ENCODE measurements at places on chromosomes 7 and 10.

- no peak for DNase-seq
Measured at GRCh38 chr10:96136810-96137209, 6.7 kb downstream of the ZNF518A start.

DNA sequence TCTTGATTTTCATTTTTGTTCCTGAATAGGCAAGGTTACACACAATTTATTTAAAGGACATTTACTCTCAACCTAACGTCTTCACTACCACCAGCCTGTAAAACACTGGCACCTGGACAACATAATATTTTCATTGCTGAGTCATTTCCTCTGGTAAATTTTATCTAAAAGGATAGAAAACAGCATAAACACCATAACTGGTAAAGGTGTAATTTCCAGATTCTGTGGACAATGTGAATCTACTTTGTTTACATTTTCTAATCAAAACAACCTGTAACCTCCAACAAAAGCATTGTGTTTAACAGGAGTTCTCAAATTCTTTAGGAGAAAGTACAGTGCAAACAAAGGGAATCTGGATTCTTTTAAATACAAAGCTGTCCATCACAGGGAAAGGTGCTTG lies 472.0 kb upstream of the AKR1E2 start:
- DNase-seq = no peak

DNA sequence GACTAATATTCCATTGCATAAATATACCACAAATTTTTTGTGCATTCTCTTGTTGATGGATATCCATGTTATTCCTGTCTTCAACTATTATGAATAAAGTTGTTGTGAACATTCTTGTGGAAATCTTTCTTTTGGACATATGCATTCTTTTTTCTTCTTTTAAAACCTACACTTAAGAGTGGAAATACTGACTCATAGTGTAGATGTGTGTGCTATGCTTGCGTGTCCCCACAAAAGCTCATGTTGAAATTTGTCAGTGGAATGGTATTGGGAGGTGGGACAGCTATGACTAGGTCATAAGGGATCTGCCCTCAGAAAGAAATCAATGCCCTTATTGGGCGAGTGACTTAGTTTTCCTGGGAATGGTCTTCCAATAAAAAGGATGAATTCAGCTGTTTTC lies 203.6 kb upstream of the PRSS58 start:
- no peak for DNase-seq

- DNase-seq = no peak
Measured at GRCh38 chr7:77580762-77581350, 43.8 kb downstream of the PTPN12 start.

GRCh38 chr7:18873734-18874336 lies 243.6 kb downstream of the TWIST1 start:
- no peak for DNase-seq

- DNase-seq = no peak
Measured at GRCh38 chr10:129710510-129710847, 243.4 kb downstream of the MGMT start.
